ENCODE measurements at places on chromosomes 4 and X.

GRCh38 chr4:77959566-77960338, 97.1 kb downstream of the MRPL1 start:
- DNase-seq: no peak

GRCh38 chr4:88143504-88143903, 14.9 kb downstream of the ABCG2 start:
- DNase-seq: no peak

GRCh38 chrX:21559417-21559816, 98.7 kb downstream of the KLHL34 start:
- no peak for DNase-seq

GRCh38 chr4:153683763-153684181, 308 bp upstream of the TLR2 start:
- DNase-seq: no peak

- DNase-seq: no peak
Measured at GRCh38 chr4:15659768-15660570, 4.8 kb upstream of the FBXL5 start.

GRCh38 chrX:53682885-53683555, 3.5 kb downstream of the HUWE1 start:
- DNase-seq: peak; percentile 37

DNA sequence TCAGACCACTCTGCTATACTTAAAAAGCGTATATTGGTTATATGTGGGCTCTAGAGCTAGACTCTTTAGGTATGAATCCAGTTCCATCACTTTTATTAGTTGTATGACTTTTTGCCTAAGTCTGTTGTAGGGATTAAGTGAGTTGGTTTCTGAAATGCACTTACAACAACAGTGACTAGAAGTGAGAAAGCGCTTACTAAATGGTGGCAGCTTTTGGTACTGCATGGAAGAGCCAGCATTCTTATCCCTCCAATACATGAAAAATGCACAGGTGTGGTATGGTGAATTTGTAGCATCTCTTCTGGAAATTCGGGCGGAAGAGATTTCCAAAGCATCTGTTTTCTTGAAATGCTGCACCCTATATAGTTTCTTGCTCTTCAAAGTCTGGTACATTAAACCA, 117.1 kb downstream of the SPANXA1 start:
- DNase-seq: no peak

DNA sequence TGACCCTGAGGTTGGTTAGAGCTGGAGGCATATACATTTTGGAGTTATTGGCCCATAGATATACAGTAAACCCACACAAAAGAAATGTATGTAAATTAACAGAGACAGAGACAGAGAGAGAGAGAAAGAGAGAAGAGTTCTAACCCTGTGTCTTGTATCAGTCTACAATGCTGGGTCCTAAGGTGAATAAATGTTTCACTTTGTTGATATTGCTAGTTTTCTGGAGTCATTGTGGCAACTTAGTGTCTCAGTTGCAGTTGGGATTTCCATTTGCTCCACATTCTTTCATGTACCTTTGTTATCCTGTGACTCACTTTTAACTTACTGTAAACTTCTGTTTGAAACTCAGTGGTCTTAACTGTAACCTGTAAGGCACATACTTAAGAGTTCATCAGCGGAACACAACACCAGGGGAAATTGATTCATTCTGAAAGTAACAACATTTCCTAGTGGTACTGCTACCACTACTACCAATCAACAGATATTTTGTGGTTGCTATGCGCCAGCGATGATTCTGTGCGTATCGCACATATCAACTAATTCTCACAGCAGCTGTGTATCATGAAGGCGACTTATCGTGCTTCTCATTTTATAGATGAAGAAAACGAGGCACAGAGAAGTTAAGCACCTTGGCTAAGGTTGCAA, 38.5 kb upstream of the ETDA start:
- DNase-seq: peak; percentile 33

DNA sequence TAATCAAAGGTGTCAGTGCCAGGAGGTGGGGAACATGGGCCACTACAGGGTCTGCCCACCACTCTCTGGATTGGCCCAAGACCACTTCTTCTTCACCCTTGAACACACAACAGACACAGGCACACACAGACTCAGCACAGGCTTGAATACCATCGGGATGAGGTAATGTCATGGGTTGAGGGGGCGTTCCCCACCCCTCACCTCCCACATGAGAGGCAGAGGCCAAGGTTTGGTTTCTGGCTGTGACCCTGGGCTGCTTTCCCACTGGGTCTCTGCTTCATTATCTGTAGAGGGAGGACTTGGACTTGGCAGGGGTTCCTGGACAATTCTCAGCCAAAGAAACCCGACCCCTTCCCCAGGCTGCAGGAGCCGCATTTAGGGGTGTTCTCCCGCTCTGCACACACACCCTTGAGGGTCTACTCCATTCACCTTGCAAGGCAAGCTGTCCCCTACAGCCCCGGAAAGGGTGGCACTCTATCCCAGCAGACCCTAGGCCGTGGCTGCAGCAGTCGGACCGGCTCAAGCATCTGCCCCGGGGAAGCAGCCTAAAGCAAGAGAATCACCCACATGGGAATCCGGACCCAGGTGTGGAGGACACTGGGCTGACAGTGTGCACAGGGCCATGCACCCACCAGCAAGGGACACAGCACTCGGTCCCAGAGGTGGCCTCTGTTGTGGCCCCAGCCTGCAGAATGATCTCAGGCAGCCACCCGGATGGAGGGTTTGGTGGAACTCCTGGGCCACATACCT, 62.4 kb downstream of the TRMT44 start:
- DNase-seq: no peak

DNA sequence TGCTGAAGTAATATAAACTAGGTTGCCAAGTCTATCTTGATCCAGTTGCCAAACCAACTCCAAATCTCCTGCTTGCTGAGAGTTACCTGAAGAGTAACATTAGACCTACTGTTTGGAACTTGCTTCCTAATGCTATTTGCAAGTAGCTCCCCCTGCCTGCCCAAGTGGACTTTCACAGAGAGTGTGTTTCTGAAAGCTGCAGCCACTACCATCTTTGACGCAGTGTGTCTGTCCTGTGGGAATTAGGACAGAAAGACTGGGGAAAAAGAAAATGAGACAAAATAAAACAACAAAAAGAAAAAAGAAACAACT, 195.0 kb upstream of the HS3ST1 start:
- no peak for DNase-seq

- peak; percentile 18 for DNase-seq
Measured at GRCh38 chrX:44871931-44872820, 812 bp upstream of the KDM6A start.

DNA sequence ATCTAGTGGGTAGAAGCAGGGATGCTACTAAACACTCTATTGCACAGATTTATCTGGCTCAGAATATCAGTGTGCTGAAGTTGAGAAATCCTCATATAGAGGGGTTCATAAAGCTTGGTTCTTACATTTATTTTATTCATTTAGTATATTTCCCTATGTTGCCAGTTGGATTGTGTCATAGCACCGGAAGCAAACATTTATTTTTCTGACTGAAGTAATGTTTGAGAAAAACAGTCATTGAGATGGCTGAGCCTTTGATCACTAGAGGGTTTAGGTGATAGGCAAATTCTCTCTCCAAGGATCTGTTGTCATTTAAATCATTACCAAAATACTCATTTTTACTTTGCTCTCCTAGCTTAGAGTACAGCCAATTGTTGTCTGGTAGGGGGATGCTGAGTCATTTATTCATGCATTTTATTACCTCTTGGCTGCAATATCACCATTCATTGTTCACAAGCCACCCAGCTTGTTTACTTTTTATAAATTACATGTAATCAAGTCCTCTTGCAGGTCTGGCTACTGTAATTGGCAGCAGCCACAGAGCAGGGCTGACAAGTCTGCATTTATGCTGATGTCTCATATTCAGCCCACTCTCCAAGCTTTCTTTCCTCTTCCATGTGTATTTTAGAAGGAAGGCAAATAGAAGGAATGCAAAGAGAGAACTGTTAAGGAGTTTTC, 15.2 kb downstream of the GAB1 start:
- DNase-seq: no peak

DNA sequence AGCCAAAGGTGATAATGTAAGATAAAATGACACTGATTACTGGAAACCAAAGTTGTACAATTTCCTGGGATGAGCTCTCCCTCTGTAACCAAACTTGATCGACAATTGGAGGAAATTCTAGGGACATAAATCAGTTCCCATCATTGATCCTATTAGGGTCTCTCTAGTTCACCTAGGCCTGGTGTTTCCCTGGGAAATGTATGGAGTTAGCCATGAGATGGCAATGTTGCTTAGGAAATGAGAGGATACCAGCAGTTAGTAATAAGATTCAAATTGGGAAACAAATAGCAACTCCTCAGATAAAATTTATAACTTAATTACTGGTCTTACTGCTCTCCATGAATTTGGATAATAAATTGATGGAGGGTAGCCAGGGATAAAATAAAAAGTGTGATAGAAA, 52.2 kb downstream of the SPATA18 start:
- no peak for DNase-seq

DNA sequence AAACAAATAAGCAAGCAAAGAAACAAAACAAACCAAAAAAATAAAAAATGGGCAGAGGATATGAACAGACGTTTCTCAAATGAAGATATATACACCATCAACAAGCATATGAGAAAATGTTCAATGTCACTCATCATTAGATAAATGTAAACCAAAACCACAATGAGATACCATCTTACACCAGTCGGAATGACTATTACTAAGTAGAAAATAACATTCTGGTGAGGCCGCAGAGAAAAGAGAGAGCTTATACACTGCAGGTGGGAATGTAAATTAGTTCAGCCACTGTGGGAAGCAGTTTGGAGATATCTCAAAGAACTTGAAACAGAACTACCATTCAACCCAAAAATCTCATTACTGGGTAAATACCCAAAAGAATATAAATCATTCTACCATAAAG, 321.0 kb upstream of the SLIT2 start:
- DNase-seq: no peak

DNA sequence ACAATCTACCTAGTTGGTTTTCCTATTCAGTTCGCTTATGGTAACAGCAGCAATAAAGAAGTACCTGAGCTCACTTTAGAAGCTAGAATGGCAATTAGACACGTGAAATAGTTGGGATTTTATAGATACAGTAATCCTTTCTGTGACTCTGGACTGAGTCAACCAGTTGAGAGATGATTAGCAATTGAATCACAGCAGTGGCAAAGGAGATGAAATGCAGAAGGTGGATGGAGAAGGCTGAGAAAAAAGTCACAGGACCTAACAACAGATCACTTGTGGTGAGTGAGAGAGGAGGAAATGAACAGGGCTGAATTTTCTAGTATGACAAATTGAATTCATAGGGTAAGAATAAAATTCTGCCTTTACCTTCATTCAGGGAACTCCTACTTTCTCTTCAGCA, 197.1 kb upstream of the MAGEB18 start:
- DNase-seq: no peak

GRCh38 chr4:168164915-168165548, 72.7 kb downstream of the ANXA10 start:
- DNase-seq: no peak

DNA sequence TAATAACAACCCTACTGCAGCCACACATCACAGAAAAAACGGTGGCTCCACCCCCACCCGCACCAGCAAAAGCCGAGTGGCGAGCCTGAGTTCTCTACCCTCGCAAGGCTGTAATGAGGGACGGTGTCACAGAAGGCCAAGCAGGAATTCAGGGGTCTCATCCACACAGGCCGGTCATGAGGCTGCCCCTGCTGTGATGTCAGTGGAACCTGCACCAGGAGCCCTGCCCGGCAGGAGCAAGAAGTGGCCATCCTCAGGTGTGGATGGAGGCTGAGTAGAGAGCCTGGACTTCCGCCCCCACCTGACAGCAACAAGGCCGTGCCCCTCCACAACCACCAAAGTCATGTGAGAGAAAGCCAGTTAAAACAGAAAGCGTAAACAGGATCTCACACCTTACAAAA, 20.6 kb downstream of the LYAR start:
- DNase-seq: no peak

GRCh38 chrX:18966624-18967023, 17.3 kb downstream of the PHKA2 start:
- DNase-seq: no peak

GRCh38 chr4:6271701-6272465, 2.2 kb downstream of the WFS1 start:
- no peak for DNase-seq

DNA sequence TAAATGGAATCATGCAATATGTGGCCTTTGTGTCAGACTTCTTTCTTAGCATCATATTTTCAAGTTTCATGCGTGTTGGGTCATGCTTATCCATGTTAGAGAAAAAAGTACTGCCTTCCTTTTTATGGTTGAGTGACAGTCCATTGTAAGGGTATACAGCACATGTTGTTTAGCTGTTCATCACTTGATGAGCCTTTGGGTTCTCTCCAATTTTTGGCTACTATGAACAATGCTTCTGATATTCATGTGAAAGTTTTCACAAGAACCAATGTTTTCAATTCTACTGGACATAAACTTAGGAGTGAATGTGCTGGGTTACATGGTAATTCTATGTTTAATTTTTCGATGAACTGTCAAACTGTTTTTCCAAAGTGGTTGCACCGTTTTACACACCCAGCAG, 28.1 kb upstream of the LNX1 start:
- no peak for DNase-seq

- DNase-seq: no peak
Measured at GRCh38 chrX:15998350-15998749, 125.0 kb upstream of the GRPR start.

DNA sequence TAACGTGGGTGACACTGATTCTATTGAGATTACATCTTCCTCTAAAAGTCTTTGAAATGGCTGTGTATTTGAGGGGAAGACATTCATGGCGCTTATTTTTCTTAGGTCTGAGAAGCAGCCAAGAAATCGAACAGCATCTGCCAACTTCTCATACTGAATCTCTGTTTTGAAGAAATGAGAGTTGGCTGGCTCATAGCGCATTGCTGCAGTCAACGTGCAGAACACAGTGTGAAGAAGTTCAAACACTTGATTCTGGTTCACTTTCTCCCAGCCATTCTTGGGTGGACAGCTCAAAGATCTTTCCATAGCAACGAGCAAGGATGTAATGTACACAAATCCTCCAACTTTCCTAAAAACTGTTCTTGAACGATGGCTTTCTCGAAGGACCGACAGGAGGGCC, 156.5 kb downstream of the WDFY3 start:
- DNase-seq: no peak

GRCh38 chr4:118018381-118019145, 15.7 kb upstream of the NDST3 start:
- no peak for DNase-seq

DNA sequence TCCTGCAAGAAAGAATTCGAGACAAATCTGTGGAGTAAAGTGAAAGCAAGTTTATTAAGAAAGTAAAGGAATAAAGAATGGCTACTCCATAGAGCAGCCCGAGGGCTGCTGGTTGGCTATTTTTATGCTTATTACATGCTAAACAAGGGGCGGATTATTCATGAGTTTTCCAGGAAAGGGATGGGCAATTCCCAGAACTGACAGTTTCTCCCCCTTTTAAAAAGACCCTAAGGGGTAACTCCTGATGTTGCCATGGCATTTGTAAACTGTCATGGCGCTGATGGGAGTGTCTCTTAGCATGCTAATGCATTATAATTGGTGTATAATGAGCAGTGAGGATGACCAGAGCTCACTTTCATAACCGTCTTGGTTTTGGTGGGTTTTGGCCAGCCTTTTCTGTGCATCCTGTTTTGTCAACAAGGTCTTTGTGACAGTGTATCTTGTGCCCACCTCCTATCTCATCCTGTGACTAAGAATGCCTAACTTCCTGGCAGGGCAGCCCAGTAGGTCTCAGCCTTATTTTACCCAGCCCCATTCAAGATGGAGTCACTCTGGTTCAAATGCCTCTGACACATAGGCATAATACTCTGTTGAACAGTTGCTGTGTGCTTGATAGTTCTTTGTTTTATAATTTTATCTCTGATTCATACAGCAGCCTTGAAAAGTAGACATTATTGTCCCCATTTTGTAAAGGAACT, 25.8 kb downstream of the GAB1 start:
- DNase-seq: no peak

GRCh38 chrX:111568817-111569216, 57.4 kb downstream of the SERTM2 start:
- no peak for DNase-seq

Data from activated CD4-positive, alpha-beta T cell treated with anti-CD3 and anti-CD28 coated beads, Interleukin-2, amount 50 U/mL, for 48 hours (primary cell).